ENCODE measurements at places on chromosomes 1 and 21.

- no peak for DNase-seq
Observed at GRCh38 chr1:202207292-202207691, 13.7 kb downstream of the LGR6 start.

DNA sequence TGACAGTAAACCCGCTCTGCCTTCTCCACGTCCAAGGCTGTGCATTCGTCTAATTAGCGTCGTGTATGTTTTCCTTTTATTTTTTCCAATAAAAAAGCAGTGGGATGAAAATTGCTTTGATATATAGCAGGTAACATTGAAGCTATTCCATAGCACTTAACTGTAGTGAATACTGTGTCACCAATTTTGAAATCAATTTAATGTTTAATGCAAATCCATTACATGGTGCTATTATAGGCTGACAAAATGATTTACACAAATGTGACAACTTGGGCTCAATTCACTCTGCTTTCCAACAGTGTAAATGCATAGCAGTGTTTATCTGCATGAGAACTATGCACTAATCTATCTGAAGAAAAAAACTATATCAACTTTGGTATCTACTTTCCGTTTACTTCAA lies 264.8 kb downstream of the TM2D1 start:
- no peak for DNase-seq

- DNase-seq: no peak
Observed at GRCh38 chr1:150575072-150575489, 4.3 kb downstream of the MCL1 start.

GRCh38 chr1:12604114-12604874 lies 13.7 kb downstream of the DHRS3 start:
- peak; percentile 86 for DNase-seq

DNA sequence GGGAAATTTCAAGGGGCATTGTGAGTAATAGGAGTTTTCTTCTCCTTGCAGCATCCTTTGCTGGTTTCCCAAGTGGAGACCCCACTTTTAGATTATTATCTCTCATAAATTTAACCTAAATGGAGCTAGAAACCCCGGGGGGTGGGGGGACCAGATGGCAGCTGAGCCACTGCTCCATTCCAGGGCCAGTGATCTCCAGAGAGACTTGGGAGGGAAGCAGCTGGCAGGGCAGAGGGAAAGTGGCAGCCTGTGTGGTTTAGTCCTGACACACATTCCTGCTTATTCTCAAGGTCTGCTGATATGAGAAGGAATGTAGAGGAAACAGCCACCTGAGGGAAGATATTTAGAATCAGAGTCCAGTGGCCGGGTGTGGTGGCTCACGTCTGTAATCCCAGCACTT lies 16.3 kb downstream of the PCP4L1 start:
- DNase-seq: no peak

- no peak for DNase-seq
Observed at GRCh38 chr21:34885125-34885524, 164.0 kb downstream of the RUNX1 start.

GRCh38 chr1:31954607-31955283 lies 16.6 kb upstream of the PTP4A2 start:
- DNase-seq: peak; percentile 96

GRCh38 chr1:198619375-198620140 lies 19.3 kb upstream of the PTPRC start:
- DNase-seq: no peak

- no peak for DNase-seq
Observed at GRCh38 chr1:1006305-1007159, 6.6 kb upstream of the HES4 start.
